ENCODE measurements at places on chromosomes 1 and 21.

- DNase-seq = no peak
Measured at GRCh38 chr1:26921126-26921539, 410 bp upstream of the NUDC start.

DNA sequence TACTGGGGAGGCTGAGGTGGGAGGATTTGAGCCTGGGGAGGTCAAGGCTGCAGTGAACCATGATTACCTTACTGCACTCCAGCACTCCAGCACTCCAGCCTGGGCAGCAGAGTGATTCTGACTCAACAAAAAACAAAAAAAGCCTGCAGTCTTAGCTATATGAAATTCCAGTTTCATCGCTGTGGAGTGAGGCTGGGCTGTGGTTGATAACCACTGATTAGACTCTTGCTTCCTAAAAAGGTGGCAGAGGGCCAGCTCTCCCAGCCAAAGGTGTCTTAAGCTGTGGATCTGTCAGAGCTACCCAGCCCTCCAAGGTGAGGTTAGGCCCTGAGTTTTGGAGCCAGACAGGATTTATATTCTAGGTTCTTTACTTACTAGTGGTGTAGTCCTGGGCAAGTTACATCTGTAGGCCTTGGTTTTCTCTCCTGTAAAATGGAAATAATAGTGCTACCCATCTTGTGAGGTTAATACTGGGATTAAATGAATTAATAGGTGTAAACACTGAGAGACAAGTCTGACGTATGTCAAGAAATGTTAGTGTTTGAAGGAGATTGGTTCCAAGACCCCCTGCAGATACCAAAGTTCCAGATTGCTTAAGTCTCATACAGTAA, 35.9 kb downstream of the TMCC2 start:
- no peak for DNase-seq

- DNase-seq = no peak
Measured at GRCh38 chr1:51693419-51694155, 76.7 kb downstream of the OSBPL9 start.

DNA sequence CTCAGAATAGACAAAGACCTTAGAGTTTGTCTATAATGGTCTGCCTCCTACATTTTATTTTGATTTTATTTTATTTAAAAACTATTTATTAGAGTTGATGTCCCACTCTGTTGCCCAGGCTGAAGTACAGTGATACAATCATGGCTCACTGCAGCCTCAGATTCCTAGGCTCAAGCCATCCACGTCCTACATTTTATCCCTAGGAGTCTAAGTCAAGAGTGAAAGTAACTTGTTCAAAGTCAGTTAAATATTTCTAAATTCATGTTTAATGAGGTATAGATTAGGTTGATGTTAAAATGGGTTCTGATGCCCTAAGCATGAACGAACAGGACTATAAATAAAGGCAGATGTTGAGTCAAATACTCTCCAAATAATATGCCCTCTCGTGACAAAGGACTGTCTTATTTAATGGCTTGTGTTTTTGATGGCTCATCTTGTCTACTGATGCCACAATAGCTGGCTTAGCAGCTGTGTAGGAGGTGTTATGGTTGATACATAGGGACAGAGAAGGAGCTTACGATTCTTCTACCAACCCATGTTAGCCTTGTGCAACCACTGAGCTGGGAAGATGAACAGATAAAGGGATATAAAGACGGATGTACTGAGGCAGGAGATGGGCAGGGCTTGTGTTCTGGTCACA, 66.0 kb upstream of the CR1L start:
- DNase-seq = no peak
